ENCODE measurements at places on chromosomes 4 and X.

GRCh38 chr4:104490096-104490769 lies 4.5 kb downstream of the CXXC4 start:
- DNase-seq: no peak

DNA sequence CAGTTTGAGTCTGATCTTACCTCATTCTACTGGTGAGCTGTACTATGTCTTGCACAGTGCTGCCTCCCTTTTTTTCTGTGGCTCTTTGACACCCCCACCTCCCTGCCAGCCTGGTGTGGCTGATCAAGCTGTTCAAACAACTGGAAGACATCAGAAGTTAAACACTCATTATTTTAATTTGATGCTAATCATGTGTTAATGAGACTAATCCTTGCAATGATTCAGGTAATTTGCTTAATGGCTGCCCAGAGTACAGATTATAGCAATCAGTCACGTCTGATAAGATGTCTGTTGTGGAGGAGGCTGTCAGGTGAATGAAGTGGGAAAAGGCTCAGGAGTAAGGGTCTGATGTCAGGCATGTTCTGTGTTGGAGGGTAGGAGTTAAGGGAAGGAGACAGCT lies 87.4 kb upstream of the GK2 start:
- no peak for DNase-seq

GRCh38 chr4:182770996-182771514 lies 146.1 kb downstream of the DCTD start:
- no peak for DNase-seq

DNA sequence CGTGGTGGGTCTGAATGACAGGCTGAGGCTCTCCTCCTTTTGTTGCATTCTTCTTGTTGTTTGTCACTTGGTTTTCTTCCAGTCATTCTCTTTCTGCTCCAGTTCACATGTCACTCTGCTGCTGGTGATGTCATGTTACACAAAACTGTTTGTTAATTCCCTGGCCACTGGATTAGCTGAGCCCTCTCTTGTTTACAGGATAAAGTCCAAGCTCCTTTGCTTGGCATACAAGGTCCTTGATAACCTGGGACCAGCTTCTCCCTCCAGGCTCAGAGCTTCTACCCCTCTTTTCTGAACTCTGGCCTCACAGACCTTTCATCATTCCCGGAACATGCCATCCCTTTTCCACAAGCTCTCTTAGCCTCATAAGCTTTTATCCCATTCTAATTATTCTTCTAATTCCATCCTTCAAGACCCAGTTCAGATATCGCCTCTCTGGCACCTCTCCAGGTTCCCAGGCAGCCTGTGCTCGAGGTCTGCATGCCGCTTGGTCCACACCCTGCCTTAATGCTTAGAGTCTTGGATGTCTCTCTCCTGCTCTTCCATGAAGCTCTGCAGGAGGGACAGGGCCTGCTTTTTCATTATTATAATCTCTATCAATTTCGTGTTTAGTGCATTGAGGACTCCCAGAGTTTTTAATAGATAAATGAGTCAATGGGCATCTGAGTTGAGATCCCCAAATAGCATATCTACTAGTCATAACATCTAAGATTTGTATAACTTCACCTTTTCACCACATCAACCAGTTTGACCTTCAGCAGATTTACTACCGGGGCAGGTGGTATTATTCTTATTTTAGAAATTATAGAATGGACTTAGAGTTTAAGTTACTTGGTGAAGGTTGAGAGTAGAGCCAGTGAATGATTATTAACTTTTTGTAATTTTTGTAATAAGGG lies 98.7 kb downstream of the TMEM131L start:
- no peak for DNase-seq

- no peak for DNase-seq
These were observed 49.8 kb downstream of the SMIM31 start for GRCh38 chr4:164803702-164804101.

GRCh38 chr4:78065508-78066192 lies 8.5 kb downstream of the FRAS1 start:
- peak; percentile 15 for DNase-seq

DNA sequence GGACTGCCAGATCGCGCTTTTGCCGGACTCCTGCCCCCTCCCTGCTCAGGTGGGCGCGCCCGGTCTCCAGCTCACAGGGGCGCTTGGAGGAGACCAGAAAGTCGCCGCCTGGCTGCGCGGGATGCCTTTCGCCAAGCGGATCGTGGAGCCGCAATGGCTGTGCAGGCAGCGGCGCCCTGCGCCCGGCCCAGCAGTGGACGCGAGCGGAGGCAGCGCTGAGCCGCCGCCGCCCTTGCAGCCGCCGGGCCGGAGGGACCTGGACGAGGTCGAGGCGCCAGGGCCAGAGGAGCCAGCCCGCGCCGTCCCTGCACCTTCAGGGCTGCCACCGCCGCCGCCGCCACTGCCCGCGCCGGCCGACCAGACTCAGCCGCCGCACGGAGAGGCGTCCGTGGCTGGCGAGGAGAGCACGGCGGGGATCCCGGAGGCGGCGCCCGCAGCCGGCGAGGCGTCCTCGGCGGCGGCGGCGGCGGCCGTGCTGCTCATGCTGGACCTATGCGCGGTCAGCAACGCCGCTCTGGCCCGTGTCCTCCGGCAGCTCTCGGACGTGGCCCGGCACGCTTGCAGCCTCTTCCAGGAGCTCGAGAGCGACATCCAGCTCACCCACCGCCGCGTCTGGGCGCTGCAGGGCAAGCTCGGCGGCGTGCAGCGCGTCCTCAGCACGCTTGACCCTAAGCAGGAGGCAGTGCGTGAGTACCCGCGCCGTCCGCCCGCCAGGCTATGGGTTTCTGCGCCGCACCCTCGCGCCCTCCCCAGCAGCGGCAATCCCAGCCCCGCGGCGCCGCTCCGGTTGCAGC lies 834 bp downstream of the NHS start:
- DNase-seq: no peak

DNA sequence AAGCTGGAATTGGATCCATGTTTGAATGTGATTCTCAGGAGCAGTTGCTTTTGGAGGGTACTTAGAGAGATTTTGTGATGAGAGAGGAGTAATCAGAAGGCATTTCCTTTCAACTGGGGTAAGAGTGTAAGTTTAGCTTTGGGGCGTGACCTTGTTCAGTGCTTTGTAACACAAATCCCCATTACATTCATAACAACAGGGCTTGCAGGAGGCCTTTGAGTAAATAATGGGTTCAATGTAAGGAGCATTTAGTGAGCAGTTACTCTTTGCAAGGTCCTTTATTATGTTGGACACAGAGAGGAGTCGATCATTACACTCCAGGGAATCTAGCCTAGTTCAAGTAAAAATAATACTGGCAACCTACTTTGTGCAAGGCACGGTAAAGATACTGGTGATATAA lies 74.0 kb upstream of the AFF2 start:
- DNase-seq: no peak

DNA sequence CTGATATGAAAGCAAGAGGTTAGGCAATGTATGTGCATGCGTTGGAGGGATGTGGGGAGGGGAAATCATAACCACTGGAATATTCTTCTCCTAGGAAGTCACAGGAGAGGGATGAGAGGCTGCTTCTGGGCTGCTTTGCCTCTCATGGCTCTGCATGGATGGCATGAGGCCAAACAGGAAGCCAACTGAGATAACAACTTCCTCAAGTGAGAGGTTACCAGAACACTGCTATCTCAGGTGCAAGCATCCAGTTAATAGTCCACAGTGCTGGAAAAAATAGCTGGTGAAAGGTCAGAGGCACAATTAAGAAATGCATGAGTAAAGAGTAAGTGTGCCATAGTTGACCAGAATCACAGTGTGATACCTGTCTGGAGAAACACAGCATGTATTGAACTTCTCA lies 113.3 kb downstream of the ELOVL6 start:
- DNase-seq: no peak

DNA sequence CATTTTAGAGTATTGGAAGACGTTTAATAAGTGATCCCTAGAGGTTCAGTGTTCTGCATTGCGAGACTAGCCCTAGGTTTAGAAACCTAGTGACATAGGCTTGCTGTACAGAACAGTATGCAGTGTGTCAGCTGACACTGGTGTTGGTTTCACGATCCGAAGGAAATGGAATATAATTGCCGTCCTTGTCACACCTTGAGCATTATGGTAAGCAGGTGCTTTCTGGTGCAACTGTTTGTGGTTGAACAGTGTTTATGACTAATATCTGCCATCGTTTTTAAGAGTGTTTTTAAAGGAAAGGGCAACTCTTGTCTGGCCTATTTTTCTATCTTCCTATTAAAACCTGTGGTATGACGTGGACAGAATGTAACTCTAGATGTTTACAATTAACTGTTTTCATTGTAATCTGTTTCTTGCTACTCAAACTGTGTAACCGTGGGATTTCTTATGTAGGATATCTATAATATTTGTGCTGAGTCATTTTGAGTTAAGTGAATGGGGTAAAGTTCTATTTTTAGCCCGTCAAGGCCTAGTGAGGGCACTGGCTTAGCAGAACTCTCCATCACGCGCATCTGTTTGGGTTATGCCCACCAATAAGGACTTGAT lies 53.8 kb upstream of the TBC1D14 start:
- no peak for DNase-seq

- no peak for DNase-seq
These were observed 30.0 kb upstream of the APELA start for GRCh38 chr4:164847016-164847415.

- no peak for DNase-seq
These were observed 110.2 kb upstream of the TENM3 start for GRCh38 chr4:182133033-182133432.

- no peak for DNase-seq
These were observed 9.7 kb upstream of the LAP3 start for GRCh38 chr4:17567271-17567670.

GRCh38 chr4:11821772-11822430 lies 393.2 kb upstream of the HS3ST1 start:
- DNase-seq: no peak

GRCh38 chr4:104451573-104451972 lies 43.1 kb downstream of the CXXC4 start:
- DNase-seq: no peak
